ENCODE measurements at places on chromosomes 5 and 9. TPM values are rescaled to one million over a fixed set of nuclear protein-coding genes. Genes with fewer than 3 reads are reported as not detected.

DNA sequence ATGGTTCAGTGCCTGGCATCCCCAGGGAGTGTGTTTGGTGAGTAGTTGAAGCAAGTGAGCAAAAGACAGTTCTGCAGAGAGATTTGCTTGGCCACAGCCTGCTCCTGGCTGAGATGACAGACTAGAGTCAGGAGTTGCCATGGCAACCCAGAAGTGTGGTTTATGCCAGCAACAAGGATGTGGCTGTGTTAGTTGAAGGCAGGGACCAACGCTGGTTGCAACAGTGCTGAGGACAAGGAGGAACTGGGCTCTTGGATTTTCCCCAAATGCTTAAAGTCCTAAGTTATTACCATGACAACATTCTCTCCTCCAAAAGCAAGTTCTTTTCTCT is 2.7 kb downstream of the NXNL2 start:
- peaks cover 28% of the 10 kb centered on the region for H3K27me3 ChIP-seq
- peak; percentile 97 for DNase-seq
- H3K4me3 ChIP-seq: no peak overlapping the region
- H3K4me1 ChIP-seq: peaks cover 45% of the 10 kb centered on the region
- peak overlapping the region; percentile 67 for H3K27ac ChIP-seq

GRCh38 chr5:67257077-67257476 is 60.5 kb upstream of the CD180 start:
- H3K4me1 ChIP-seq: no peaks in the 10 kb centered on the region
- no peak overlapping the region for H3K27ac ChIP-seq
- no peaks in the 10 kb centered on the region for H3K27me3 ChIP-seq
- no peak overlapping the region for H3K4me3 ChIP-seq

DNA sequence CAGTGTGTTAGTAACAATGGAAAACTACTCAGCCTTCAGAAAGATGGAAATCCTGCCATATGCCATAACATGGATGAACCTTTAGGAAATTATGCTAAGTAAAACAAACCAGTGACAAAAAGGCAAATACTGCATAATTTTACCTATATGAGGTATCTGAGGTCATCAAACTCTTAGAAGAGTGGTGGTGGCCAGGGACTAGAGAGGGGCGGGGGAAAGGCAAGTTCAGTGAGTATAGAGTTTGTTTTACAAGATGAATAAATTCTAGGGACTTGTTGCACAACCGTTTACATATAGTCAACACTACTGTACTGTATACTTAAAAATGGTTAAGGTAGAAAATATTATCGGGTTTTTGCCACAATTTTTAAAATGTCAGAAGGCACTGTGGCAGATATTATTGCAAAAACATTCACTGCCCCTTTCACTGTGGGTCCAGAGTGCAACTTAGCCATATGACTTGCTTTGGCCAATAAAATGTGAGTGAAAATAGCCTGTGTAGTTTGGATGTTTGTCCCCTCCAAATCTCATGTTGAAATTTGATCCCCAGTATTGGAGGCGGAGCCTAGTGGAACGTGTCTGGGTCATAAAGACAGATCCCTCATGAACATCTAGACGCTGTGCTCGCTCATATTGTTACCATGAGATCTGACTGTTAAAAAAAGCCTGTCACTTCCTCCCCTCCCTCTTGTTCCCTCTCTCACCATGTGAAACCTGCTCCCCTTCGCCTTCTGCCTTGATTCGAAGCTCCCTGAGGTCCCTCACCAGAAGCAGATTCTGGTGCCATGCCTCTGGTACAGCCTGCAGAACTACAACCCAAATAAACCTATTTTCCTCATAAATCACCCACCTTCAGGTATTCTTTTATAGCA is 9.5 kb downstream of the ZNF367 start:
- H3K4me1 ChIP-seq: no peaks in the 10 kb centered on the region
- no peak overlapping the region for H3K4me3 ChIP-seq
- H3K27ac ChIP-seq: no peak overlapping the region

GRCh38 chr5:153360860-153361259 is 129.6 kb upstream of the GRIA1 start:
- DNase-seq: no peak
- H3K4me1 ChIP-seq: no peaks in the 10 kb centered on the region
- no peaks in the 10 kb centered on the region for H3K27me3 ChIP-seq
- H3K36me3 ChIP-seq: no peaks in the 10 kb centered on the region

GRCh38 chr5:62281411-62281810 is 24.6 kb upstream of the KIF2A start:
- no peaks in the 10 kb centered on the region for H3K27me3 ChIP-seq
- H3K36me3 ChIP-seq: no peaks in the 10 kb centered on the region
- no peak overlapping the region for H3K4me3 ChIP-seq
- no peaks in the 10 kb centered on the region for H3K4me1 ChIP-seq
- no peak for DNase-seq
- H3K27ac ChIP-seq: no peak overlapping the region

DNA sequence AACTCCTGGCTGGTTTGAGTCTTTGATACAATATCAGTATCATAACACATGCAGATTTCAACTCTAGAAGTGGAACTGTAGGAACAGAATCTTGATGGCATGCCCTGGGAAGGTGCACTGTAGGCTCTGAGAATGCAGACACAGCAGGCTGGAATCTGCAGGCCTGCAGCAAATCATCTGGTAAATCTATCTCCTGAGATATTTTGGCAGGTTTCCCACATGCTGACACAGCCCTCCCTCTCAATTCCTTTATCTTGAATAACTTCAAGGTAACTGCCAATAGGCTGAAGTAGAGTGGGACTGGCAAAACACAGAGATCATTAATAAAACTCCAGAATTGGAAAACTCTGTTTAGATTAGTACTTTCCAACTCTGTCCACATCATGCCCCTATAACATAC is 177.8 kb upstream of the PCSK5 start:
- no peaks in the 10 kb centered on the region for H3K27me3 ChIP-seq
- no peak overlapping the region for H3K4me3 ChIP-seq
- H3K27ac ChIP-seq: no peak overlapping the region
- H3K4me1 ChIP-seq: no peaks in the 10 kb centered on the region
- no peak for DNase-seq
- H3K36me3 ChIP-seq: no peaks in the 10 kb centered on the region

DNA sequence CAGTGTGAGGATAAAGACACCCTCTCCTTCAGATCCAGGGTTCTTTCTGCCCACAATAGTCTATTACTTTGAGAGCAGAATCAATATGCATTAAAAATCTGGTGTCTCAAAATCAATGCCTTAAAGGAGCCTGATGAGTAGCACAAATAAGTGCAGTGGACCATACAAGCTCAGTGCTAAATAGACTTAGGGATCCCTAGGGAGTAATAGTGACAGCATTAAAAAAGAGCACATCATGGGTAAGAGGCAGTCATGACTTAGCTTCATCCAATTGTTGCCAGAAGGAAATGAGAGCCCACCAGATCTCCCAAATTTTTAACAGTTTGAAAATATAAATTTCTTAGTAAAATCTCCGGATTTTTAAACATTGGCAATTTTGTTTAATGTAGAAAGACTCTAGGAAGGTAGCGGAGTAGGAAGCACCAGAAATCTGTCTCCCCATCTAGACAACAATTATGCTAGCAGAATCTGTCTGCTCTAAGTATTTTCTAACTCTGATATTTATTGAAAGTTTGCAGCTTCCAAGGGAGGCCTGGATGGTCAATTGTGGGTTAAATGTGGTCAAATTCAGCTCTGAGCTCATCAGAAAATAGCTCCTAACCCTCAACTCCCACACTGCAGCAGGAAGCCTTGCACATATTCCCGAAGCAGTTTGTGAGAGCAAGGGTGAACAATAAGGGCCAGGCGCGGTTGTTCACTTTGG is 443.9 kb downstream of the TLE1 start:
- no peak for DNase-seq
- H3K4me3 ChIP-seq: no peak overlapping the region
- H3K36me3 ChIP-seq: no peaks in the 10 kb centered on the region
- H3K27me3 ChIP-seq: no peaks in the 10 kb centered on the region
- H3K27ac ChIP-seq: no peak overlapping the region

- peak overlapping the region; percentile 19 for H3K27ac ChIP-seq
- H3K4me1 ChIP-seq: peaks cover 11% of the 10 kb centered on the region
- no peaks in the 10 kb centered on the region for H3K36me3 ChIP-seq
Measured at GRCh38 chr5:65037831-65038815, 269.4 kb downstream of the CWC27 start.

DNA sequence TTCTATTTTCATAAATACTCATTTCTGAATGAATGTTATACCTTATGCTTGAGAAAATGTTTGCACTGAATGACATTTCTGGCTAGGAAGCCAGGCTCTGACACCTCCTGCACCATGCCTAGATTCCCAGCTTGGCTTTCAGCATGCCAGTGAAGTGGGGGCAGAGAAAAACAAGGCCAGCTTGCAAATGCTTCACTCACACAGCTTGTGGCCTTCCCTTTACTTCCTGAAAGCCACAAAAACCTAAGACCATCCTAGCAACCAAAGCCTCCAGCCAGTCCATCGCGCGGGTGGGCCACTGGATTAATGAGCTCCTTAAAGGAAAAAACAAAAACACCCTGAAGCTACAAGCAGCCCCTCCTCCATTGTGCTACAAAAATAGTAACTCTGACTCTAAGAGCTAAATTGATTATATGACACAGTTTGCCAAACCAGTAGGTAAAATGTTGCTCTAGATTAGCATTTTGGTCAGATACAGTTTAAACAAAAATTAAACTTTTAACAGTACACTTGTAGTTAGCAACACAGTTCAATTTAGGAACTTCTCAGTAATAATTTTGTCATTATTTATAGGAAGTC is 159.9 kb downstream of the TSSK1B start:
- DNase-seq: peak; percentile 88
- H3K36me3 ChIP-seq: no peaks in the 10 kb centered on the region
- H3K27me3 ChIP-seq: no peaks in the 10 kb centered on the region

DNA sequence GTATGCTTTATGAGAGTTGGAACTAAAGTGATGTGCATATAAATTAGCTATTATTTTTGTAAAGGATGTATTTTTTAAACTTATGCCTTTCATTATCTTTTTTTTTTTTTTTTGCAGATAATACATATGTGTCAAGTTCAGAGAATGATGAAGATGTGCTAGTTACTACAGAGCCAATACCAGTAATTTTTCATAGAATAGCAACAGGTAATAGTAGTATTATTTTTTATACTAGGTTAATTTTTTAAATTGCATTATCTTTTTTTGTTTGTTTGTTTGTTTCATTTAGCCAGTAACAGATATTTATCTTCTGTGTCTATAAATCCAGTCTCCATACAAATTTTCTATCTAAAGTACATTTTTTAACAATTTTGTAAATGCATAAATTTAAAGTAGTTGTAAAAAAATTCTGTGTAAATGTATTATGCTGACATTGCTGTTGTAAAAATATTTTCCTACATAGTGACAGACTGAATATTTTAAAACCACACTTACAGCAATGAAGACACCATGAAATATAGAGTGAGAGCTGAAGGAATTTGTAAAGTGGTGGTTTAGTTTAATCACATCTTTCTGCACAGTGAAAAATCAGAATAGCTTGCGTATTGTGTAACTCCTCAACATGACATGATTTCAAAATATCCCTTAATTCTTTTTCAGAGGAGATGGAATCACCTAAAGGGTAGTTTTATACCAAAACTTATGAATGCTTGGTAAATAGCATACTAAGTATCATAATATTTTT is 93.3 kb downstream of the PARP8 start:
- H3K36me3 ChIP-seq: no peaks in the 10 kb centered on the region
- no peak overlapping the region for H3K4me3 ChIP-seq
- H3K4me1 ChIP-seq: no peaks in the 10 kb centered on the region
- H3K27ac ChIP-seq: no peak overlapping the region
- DNase-seq: no peak

DNA sequence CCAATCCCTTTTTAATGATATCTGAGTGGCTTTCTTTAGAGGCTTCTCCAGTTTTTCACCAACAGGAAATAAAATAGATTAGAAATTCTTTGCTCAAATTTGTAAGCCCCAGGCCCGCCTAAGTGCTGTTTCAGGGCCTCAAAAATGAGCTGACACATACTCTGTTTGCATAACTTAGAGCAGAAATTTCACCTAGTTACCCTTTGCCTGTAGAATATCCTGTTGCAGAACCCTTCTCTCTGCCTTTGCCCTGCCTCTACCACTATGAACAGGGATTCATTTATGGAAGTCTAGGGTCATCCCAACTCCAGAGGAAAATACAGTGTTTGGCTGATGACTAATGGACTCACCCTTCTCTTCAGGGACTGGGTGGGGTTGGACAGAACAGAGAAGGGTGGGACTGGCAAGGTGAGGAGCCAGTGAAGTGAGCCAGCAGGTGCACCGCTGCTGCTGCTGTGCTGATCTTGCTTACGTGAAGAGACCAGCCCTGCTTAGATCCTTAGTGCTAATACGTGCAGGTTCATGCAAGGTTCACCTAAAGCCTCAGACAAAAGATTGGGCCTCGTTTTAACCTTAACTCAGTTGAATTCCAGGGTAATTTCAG is 22.8 kb downstream of the OSTF1 start:
- H3K4me1 ChIP-seq: no peaks in the 10 kb centered on the region
- H3K27ac ChIP-seq: no peak overlapping the region
- H3K36me3 ChIP-seq: no peaks in the 10 kb centered on the region
- H3K27me3 ChIP-seq: no peaks in the 10 kb centered on the region

The FOXD4 gene
- total RNA-seq: 0.66 TPM

The PALM2AKAP2 gene
- 16.3 TPM for total RNA-seq

The SEMA5A gene
- 59.2 TPM for total RNA-seq

The MSX2 gene
- total RNA-seq: 2.6 TPM

The ABLIM3 gene
- 32.6 TPM for total RNA-seq
